ENCODE measurements at places on chromosomes 4 and X.

DNA sequence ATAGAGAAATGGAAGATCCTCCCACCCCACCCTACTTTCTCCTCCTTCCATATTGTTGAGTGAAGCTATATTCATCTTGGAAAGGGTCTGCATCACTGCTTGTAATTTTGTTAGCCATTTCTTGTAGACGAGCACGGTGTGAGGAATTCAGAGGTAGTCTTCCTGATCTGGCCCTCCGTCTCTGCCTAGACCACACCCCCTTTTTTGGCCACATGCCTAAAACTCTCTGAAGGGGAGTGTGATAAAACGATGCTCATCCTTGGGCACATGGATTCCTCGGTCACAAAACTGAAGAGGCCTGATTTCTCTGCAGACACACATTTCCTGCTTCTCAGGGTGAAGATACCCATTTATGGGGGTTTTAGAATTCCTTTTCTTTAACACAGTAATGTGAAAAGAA lies 182.8 kb downstream of the LARP7 start:
- no peak for DNase-seq

DNA sequence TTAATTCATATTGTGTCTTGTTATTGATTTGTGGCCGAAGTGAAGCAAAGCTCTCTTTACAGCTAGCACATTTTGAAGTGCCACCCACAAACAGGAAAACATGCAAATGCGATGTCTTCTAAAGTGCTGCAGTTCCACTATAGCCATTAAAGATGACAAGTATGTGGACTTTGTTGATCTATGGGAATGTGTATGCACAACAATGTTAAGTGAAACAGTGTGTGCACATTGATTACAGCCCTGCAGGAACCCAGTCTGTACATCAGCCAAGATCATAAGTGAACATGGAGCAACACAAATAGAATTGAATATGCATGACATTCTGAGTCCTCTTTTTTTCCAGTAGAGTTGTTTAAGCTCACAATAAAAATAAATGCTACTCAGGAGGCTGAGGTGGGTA lies 43.0 kb downstream of the TFDP3 start:
- DNase-seq, result no peak

GRCh38 chrX:108993909-108994308 lies 257.5 kb upstream of the IRS4 start:
- no peak for DNase-seq

DNA sequence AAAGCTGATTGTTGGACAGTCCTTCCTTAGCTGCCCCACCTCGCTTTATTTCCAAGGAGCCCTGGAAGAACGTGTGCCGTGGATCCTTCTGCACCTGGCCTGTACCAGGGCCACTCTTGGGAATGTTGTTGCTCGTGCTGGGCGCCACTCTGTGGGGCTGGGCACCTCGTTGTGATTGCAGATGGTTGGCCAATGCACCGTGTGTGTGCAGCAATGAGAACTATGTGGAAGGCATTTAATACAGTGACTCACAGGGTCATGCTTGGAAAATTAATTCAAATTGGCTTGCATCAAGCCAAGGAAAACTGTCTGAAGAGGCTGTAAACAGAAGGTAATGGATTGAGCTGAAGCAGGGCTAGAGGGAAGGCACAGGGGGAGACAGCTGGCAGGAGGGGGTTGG lies 37.0 kb upstream of the CD99L2 start:
- DNase-seq, result no peak

DNA sequence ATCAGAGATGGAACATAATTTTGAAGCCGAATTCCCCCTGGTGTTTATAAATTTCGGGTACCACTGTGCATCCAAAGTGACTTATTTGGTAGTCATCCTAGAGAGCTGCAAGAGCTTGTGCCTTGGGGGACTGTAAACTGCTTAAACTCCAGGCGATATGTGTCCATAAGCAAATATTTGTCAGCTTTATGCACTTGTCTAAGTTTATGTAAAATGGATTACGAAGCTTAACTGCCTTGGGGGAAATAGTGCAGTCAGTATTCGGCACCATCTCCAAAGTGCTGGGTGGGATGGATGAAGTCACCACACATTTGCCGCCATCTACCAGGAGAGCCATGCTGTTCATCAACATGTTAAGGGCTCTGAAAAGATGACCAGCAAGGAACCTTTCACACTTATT lies 65.9 kb downstream of the CC2D2A start:
- DNase-seq, result no peak

DNA sequence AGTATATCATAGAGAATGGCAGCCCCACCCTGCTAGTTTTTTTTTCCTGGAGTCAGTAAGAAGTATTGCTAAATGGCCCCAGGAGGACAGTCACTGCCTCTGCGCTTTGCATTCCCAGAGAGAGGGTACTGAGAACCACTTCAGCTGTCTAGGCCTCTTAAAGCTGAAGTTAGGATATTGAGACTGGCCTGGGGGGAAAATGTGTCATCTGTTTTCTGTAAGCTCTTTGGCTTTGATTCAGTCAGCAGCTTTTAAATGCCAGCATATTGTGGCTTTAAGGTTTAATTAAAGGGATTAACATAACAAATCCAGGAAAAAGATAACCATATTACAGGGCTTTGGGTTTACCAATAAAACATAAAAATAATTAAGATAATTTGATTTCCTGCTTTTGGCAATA lies 852.0 kb downstream of the PCDH18 start:
- peak; percentile 3 for DNase-seq

DNA sequence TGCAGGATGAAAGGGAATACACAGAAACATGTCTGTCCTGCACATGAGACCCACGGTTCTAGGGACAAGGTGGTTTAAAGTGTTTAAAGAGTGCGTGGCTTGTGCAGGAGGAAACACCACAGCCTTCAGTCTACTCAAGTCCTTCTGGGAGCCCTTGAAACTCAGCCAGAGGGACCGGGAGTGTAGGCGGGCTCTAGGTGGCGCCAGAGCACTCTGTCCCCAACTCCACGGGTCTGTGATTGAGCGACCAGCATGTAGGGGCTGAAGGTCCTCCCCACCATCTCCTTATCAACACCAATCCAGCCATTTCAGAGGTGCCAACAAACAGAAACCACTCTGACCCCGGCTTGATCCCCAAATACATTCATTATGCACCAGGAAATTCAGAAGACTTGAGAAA lies 82.0 kb upstream of the CLDN34 start:
- peak; percentile 28 for DNase-seq

GRCh38 chr4:87738483-87738882 lies 60.9 kb upstream of the IBSP start:
- DNase-seq, result no peak

GRCh38 chr4:158805635-158806471 lies 37.0 kb downstream of the FNIP2 start:
- no peak for DNase-seq

- peak; percentile 47 for DNase-seq
Measured at GRCh38 chr4:164956766-164957643, 20.5 kb downstream of the TRIM61 start.

- DNase-seq, result no peak
Measured at GRCh38 chr4:181265370-181265769, 977.8 kb upstream of the TENM3 start.
